ENCODE measurements at places on chromosomes 3 and 15. TPM values are rescaled to one million over a fixed set of nuclear protein-coding genes. Genes with fewer than 3 reads are reported as not detected.

GRCh38 chr3:152480282-152480953 lies 211.7 kb downstream of the MBNL1 start:
- H3K27me3 ChIP-seq, result no peaks in the 10 kb centered on the region
- no peak for DNase-seq
- no peaks in the 10 kb centered on the region for H3K4me1 ChIP-seq
- no peak overlapping the region for H3K27ac ChIP-seq

DNA sequence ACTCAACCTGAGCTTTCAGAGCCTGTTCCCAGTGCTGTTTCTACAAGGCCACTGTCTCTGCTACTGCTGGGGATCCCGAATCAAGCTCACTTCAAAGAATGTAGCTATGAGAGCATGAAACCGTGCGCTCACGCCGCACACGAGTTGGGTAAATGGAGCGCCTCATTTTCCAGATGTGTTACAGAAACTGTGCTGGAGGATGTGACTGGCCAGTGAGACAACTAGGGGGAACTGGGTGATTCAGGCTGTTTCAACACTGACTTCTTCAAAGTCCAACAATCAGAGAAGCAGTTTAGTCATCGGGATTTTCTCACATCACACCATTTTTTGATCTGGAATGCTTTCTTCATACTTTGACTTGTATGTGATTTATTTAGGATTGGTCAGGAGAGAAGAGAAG lies 3.5 kb downstream of the ZNF710 start:
- no peaks in the 10 kb centered on the region for H3K36me3 ChIP-seq
- H3K4me3 ChIP-seq, result peak overlapping the region; percentile 37
- no peaks in the 10 kb centered on the region for H3K27me3 ChIP-seq
- peak overlapping the region; percentile 97 for H3K27ac ChIP-seq
- peaks cover 40% of the 10 kb centered on the region for H3K4me1 ChIP-seq

GRCh38 chr15:101169495-101170071 lies 82.3 kb downstream of the CHSY1 start:
- peaks cover 30% of the 10 kb centered on the region for H3K4me1 ChIP-seq
- H3K36me3 ChIP-seq, result no peaks in the 10 kb centered on the region
- H3K27ac ChIP-seq, result peak overlapping the region; percentile 95
- no peak overlapping the region for H3K4me3 ChIP-seq
- DNase-seq, result peak; percentile 40

DNA sequence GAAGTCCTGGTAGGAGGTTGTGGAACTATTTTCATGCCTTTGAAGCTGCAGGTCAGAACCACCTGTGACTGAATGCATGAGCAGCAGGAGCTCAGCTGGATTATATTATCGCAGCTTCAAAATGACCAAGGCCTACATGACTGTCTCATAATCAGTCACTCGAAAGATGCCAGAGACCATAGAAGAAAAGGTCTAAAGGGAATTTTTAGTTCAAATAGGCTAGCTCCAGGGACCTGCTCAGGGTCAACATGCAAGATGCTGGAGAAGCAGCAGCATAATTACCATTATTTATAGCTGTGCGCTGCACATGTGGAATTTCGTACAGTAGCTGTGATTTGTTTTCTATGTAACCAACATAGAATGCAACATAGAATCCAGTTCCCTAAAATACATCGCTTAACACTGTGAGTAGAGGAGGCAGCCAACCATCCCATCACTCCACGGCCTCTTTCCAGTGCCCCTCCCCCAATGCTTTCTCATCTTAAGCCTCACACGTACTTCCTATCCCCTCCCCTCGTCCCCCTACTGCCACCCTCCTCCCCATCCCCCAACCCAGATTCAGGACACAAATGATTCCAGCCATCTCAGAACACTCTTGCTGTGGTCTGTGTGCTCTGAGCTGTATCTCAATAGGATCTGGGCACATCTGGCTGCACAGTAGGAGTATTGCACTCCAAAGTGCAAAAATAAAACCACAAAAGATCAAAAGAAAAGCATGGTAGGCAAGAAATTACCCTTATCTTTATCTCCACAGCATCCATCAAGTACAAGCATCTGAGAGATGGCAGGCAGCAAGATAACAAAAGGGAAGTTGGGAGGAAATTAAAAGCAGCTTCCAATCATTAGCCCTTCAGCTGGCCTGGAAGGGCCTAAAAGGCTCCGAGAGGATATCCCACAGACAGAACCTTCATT lies 352.8 kb upstream of the SEMA6D start:
- no peak for DNase-seq
- H3K27ac ChIP-seq, result no peak overlapping the region
- H3K27me3 ChIP-seq, result no peaks in the 10 kb centered on the region
- H3K4me3 ChIP-seq, result no peak overlapping the region
- no peaks in the 10 kb centered on the region for H3K36me3 ChIP-seq
- no peaks in the 10 kb centered on the region for H3K4me1 ChIP-seq

- DNase-seq, result peak; percentile 51
- no peaks in the 10 kb centered on the region for H3K27me3 ChIP-seq
These were observed 47.0 kb downstream of the ZBTB20 start for GRCh38 chr3:115099986-115100571.

MAP1A gene
- polyA plus RNA-seq, result 31.5 TPM

STX19 gene
- not detected for polyA plus RNA-seq

DNA sequence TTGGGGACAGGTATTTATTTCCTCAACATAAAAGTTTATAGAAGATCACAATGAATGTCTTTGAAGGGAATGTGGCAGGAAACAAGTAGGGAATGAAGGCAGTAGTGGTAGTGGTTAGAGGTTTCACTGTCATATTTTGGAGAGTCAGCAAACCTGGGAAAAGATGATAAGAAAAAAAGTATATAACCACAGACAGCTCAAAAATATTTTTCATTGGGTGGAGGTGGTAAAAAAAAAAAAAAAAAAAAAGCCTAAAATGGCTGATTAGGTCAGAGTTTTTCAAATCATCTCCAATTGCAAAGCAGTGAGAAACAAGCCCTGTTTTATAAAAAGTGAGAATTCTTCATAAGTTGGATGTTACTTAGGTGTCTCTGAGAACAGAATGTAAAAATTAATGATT lies 400.0 kb downstream of the LSAMP start:
- H3K4me3 ChIP-seq, result no peak overlapping the region
- no peaks in the 10 kb centered on the region for H3K27me3 ChIP-seq
- no peak overlapping the region for H3K27ac ChIP-seq
- no peaks in the 10 kb centered on the region for H3K36me3 ChIP-seq
- DNase-seq, result no peak
- no peaks in the 10 kb centered on the region for H3K4me1 ChIP-seq

ZNF717 gene
- 5.8 TPM for polyA plus RNA-seq

KBTBD13 gene
- polyA plus RNA-seq, result not detected

DNA sequence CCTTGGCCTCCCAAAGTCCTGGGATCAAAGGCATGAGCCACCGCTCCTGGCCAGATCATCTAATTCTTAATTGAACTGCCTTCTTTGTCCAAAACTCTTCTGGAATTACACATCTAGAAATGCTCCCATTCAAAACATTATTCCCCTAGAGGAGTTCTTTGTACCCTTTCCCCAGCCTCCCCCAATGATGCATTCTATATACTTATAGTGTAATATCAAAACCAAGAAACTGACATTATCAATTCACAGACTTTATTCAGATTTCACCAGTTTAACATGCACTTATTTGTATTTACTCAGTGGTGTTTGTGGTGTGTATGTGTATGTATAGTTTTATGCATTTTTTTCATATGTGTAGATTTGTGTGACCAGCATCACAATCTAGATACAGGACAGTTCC lies 85.0 kb downstream of the PTPRG start:
- H3K36me3 ChIP-seq, result no peaks in the 10 kb centered on the region
- no peak for DNase-seq
- no peaks in the 10 kb centered on the region for H3K27me3 ChIP-seq
- H3K27ac ChIP-seq, result no peak overlapping the region

EPHB3 gene
- 1.6 TPM for polyA plus RNA-seq

DNA sequence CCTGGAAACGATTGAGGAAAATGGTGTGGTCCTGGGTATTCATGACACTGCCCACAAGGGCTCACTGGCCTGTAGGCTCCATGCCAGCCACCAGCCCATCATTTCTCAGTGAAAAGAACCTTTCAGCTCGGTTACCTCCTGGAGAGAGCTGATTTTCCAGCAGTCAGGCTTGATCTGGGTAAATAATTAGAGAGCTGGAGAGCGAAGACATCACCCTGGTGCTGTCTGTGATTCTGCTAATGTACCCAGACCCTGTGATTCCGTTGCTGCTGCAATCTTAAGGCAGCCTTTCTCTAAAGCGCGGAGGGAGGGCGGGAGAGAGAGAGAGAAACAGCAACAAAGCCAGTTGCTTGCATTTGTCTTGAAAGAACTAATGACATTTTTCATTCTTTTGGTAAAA lies 221.9 kb upstream of the TOPAZ1 start:
- peaks cover 5% of the 10 kb centered on the region for H3K4me1 ChIP-seq
- H3K4me3 ChIP-seq, result no peak overlapping the region
- DNase-seq, result no peak
- no peaks in the 10 kb centered on the region for H3K36me3 ChIP-seq
- peaks cover 10% of the 10 kb centered on the region for H3K27me3 ChIP-seq

- no peaks in the 10 kb centered on the region for H3K4me1 ChIP-seq
- DNase-seq, result no peak
- no peaks in the 10 kb centered on the region for H3K27me3 ChIP-seq
- H3K27ac ChIP-seq, result no peak overlapping the region
- H3K36me3 ChIP-seq, result no peaks in the 10 kb centered on the region
These were observed 369.6 kb downstream of the OTOL1 start for GRCh38 chr3:161866176-161866575.

DNA sequence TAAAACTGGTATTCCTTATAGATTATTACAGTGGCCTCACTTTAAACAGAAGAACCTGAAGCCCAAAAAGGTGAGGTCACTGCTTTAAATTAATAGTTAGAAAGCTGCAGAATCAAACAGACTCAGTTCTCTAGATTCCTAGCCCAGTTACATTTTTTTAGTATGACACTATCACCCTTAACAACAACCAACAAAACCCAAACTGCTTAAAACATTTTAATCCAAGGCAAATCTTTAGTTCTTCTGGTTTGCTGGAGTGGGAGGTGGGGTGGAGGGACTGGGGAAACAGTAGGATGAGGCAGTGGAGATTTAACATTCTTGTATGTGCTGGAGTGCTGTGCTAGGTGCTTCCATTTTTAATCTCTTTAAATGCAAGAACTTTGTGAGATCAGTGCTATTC lies 631.6 kb upstream of the KCNMB2 start:
- DNase-seq, result peak; percentile 49
- no peaks in the 10 kb centered on the region for H3K27me3 ChIP-seq
- peaks cover 39% of the 10 kb centered on the region for H3K4me1 ChIP-seq
- H3K36me3 ChIP-seq, result no peaks in the 10 kb centered on the region
- H3K4me3 ChIP-seq, result peak overlapping the region; percentile 12

C3orf22 gene
- not detected for polyA plus RNA-seq

GHSR gene
- polyA plus RNA-seq, result not detected

SLC28A2 gene
- not detected for polyA plus RNA-seq

GRCh38 chr3:16908896-16909295 lies 24.1 kb downstream of the PLCL2 start:
- no peaks in the 10 kb centered on the region for H3K27me3 ChIP-seq
- no peak for DNase-seq
- peaks cover 16% of the 10 kb centered on the region for H3K4me1 ChIP-seq
- H3K36me3 ChIP-seq, result no peaks in the 10 kb centered on the region
- no peak overlapping the region for H3K27ac ChIP-seq
- no peak overlapping the region for H3K4me3 ChIP-seq

DNA sequence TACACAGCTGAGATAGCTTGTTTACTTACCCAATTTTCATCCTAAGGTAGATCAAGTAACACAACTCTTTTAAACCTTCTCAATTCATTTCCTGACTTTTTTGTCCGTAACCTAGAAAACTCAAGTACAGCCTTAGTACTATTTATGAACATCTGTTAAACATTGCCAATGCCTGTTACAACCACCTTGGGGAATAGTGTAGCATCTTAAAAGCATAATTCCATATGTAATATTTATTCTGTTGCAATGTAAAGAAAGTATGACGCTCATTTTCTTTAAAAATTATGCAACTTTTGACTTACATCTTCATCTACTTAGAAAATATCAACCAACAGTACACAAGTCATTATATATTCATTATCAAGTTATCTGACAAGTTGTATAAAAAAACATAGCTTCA lies 54.6 kb downstream of the SUCLG2 start:
- H3K36me3 ChIP-seq, result no peaks in the 10 kb centered on the region
- no peaks in the 10 kb centered on the region for H3K27me3 ChIP-seq
- H3K4me1 ChIP-seq, result peaks cover 1% of the 10 kb centered on the region
- no peak for DNase-seq
- no peak overlapping the region for H3K4me3 ChIP-seq

PFN2 gene
- polyA plus RNA-seq, result 246 TPM

TRANK1 gene
- polyA plus RNA-seq, result 5.2 TPM

- peaks cover 40% of the 10 kb centered on the region for H3K36me3 ChIP-seq
- H3K4me1 ChIP-seq, result no peaks in the 10 kb centered on the region
- no peak overlapping the region for H3K27ac ChIP-seq
- H3K27me3 ChIP-seq, result no peaks in the 10 kb centered on the region
- DNase-seq, result peak; percentile 32
These were observed 7.3 kb downstream of the NEK4 start for GRCh38 chr3:52763466-52763865.

DNA sequence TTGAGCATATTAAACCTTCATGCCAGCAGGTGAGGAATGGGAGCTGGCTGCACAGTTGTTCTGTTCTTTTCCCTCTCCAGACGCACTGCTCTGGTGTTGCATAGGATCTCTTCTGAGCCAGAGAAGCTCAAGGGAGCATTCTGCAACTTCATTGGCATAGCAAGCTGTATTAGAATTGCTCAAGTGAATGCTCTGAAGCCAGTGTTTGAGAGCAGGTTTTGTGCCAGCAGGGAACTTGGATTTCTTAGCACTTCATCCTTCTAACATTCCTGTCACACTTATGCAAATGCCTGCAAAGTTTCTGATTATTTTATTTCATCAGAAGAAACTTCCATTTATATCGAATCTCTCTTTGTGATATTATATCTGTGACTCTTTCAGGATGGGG lies 366.6 kb downstream of the AGBL1 start:
- H3K27me3 ChIP-seq, result no peaks in the 10 kb centered on the region
- no peak for DNase-seq
- no peaks in the 10 kb centered on the region for H3K4me1 ChIP-seq
- no peak overlapping the region for H3K4me3 ChIP-seq

CSPG5 gene
- polyA plus RNA-seq, result not detected

COL6A5 gene
- polyA plus RNA-seq, result not detected

DNA sequence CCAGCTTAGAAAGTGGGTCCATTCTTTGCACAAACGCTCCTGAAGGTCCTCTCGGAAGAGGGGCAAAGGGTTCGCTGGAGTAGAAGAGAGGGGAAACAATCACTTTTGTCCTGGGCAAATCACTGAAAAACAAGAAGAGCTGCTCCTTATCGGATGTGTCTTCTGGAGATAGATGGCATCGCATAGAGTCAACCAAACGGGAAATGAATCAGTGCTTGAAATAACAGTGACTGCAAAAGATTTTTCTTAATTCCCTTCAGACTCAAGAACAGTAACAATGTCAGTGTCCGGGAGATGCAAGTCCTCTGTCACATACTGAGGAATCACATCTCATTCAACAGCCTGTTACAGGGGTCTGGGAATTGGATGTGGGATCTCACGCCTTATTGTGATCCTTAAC lies 78.8 kb upstream of the PCSK6 start:
- H3K27ac ChIP-seq, result no peak overlapping the region
- no peaks in the 10 kb centered on the region for H3K27me3 ChIP-seq
- H3K36me3 ChIP-seq, result no peaks in the 10 kb centered on the region
- H3K4me3 ChIP-seq, result no peak overlapping the region

XCR1 gene
- polyA plus RNA-seq, result not detected
